NB4 (cell line): ENCODE measurements at places on chromosomes 5 and 9.

DNA sequence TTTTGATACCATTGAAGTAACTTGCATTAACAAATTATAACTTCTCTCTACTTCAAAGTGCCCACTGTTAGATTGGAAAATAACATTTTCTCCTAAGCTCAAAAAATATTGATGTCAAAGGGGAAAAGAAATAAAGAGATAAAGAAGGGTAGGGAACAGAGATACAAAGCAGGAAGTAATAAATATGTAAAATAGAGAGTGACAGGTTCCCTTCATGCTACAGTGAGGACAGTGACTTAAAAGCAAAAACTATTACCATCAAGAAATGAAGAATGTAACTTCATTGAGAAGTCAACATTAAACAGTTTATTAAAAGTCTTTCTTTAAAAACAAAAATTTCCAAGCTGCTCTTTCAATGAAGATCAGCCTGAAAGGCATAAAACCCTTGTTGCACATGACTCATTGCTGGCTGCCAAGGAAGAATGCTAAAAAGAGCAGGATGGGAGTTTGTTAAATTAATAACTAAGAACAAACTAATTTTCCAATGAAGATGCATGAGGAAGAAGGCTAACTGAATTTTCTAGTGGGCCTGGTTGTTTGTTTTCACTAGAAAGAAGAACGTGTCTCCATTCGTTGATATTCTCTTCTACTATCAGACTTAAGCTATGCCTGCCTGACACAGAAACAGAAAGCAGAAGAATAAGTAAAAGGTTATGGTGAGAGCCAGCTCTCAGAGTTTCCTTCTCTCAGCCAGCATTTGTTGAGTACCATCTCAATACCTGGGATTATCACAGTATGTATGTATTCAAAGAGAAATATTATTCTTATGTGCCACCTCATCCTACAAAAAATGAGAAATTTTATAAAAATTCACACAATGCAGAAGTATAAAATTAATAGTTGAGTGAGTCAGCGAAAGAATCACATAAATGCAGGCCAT lies 197.8 kb upstream of the NREP start:
- no peak for DNase-seq

DNA sequence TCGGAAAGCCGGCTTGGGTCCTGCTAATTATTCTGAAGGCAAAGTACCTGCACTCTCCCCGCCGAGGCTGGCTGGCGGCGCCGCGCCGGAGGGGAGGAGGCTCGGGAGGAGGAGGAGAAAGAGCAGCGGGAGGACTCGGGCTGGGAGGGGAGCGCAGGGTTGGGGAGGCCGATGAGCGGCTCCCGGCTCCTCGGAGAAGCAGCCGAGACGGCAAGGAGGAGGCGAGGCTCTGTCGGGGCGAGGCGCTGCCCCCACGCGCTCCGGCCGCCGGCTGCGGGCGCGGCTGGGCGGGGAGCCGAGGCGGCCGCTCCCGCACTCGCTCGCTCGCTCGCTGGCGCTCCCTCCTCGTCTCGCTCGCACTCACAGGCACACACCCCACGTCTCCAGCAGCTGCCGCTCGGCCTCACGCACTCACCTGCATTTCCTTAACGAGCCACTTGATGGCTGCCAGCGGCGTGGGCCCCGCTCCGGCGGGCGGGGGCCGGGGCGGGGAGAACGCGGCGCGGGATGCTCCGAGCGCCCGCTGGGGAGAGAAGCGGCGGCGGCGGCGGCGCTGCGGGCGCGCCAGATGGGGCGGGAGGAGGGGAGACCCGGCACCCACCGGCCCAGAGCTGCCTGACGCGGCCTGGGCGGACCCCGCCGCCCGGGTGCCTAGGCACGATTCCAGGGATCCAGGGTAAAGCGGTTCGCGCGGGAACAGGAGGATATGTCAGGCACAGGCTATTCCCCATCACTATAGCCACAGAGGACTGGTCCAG lies at the start of gene PTPRD:
Gene PTPRD, minus strand, starts transcription at position 362 of the 758 bp plus-strand sequence.
- no peak for DNase-seq

DNA sequence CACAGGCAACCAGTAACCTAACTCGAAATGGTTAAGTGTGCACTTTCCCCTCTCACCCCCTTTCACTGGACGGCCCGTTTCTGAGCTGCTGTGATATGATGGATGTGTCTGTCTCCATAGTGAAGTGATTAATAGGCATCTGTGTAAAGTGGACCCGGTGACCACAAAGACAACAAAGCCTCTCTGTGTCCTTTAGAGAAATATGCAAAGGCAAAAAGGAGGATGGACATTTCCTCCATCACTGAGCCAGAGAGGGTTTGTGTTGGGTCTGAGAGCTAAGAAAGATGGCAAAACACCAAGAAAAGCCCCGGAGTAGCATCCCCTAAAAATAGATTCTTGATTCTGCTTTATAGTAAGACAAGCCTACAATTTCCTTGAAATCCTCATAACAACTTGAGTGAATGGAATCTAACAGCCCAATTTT lies 120.6 kb downstream of the SEMA6A start:
- no peak for DNase-seq

DNA sequence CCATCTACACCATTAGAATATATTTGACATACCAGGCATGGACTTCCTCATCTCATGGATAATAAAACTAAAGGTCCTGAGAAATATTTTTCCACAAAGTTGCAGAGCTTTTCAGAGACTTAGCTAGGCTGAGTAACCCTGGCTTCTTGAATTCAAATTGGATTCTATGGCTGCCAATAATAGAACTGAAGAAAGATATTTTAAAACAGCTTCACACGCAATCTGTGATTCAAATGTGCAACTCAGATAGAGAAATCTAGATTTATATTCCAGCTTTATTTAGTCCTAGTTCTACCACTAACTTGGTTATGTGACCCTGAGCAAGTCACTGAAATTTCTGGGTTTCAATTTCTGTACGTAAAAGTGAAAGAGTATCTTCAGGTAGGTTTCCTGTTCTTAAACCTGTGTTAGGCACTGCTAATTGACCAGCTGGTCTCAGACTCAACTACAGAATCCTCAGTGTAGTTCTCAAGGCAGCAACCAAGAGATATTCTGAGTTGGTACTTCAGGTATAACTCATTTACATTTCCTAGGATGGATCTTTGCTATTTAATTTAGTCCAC lies 235.3 kb downstream of the GABRB2 start:
- no peak for DNase-seq

GRCh38 chr9:113011911-113012381 lies at the start of gene ZNF883:
ZNF883 (minus strand) TSS chr9:113012192.
- DNase-seq: no peak

DNA sequence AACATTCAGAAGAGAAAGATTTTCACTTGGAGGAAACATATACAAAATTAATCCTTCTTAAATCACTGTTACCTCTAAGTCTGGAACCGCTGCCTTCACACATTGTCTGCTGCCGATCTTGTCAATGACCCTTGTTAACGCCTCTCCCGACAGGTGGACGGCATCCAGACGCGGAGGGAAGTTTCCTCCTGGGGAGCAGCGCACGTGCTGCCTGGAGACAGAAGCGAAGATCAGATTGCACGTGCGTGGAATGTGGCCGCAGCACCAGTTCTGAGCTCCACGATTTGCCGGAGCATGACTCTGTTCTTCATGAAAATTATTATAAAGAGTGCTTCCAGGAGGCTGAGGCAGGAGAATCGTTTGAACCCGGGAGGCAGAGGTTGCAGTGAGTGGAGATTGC lies 183.6 kb upstream of the IRX4 start:
- DNase-seq: no peak

GRCh38 chr5:1748271-1748670 lies 51.4 kb downstream of the MRPL36 start:
- DNase-seq: no peak

DNA sequence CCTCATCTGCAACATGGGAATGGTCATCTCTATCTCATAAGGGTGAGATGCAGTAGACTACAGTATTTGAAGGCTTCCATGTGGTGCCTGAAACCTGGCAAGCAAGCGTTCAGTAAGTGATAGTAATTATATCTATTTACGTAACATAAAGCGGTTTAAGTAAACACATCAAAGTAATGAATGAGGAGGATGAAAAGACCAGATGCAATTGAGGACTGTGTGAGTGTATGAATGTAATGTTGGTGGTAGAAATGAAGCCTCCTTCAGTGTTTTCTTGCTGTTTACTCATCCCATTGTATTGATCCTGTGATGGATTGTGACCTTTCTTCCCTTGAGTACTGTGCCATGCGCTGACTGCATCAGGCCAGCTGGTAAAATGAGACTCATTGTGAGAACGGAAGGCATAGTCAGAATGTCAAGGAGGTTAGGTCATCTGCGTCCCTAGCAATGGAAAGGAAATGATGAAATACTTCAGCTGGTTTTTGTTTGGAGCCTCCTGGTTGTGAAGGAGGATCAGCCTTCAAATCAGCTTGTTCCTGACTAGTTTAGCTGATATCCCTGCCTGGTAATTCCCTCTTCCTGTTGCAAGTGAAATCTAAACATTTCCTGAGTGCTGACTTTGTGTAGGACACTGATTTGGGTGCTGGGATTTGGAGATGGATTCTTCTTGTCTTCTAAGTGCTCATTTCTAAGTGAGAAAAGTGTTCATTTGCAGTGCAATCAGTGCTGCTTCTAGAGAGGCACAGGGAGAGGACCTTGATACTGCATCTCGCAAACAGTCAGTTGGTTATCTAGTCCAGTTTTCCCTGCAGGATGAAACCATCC lies 35.6 kb downstream of the TNFSF8 start:
- peak; percentile 54 for DNase-seq

DNA sequence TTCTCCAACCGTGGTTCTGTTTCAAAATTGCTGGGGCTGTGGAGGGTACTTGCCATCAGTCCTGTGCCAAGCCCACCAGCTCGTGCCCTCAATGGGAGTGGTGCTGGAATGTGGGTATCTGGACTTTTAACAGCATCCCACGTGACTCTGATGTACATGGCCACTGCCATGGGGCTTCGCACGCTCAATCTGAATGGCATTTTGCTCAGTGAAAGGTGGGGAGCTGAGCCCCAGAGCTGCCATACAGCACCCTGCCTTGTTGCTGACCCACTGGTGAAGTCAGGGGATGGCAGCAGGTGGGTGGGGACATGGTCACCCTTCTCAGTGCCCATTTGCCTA lies 16.6 kb upstream of the SYNPO start:
- no peak for DNase-seq

- no peak for DNase-seq
These were observed 6.9 kb upstream of the OLFM1 start for GRCh38 chr9:135080286-135081263.

DNA sequence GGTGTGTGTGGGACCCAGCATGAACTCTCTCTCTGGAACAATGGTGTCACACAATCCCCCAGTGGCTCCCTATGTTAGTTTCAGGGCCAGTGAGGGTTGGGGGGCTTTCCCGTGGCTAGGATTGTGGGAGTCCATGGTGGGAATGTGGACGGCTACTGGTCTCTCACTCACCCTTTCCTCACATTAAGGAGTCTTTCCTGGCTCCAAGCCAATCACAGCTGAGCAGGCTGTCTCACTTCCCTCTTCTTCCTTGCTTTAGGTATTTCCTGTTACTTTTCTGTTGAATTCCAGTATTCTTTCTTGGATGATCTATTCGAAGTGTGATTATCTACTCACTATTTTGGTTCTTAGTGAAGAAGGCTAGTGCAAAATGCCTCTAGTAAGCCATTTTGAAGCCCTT lies 324.4 kb upstream of the MPDZ start:
- DNase-seq: no peak

- DNase-seq: no peak
These were observed 29.7 kb downstream of the PPP1R2B start for GRCh38 chr5:156879665-156880285.

GRCh38 chr5:40689438-40689837 lies 9.7 kb downstream of the PTGER4 start:
- DNase-seq: peak; percentile 88

DNA sequence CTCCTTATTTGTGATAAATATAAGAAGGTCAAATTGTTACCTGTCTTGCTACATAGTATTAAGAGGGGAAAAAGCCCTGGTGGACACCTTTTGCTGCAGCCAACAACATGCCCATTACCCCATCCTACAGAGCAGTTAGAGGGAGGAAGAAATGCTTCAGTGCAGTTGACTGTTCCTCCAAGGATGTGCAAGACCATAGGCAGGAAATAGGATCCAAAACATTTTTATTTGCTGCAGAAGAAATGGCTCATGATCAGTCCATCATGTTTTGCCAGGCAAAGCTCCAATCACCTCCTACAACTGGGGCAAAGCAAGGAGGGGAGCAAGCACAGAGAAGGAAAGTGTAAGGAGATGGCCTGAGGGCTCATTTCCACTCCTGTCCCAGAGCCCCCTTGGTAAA lies 399.1 kb upstream of the PIK3R1 start:
- no peak for DNase-seq

GRCh38 chr9:33107762-33108161 lies 31.3 kb upstream of the SMU1 start:
- no peak for DNase-seq

DNA sequence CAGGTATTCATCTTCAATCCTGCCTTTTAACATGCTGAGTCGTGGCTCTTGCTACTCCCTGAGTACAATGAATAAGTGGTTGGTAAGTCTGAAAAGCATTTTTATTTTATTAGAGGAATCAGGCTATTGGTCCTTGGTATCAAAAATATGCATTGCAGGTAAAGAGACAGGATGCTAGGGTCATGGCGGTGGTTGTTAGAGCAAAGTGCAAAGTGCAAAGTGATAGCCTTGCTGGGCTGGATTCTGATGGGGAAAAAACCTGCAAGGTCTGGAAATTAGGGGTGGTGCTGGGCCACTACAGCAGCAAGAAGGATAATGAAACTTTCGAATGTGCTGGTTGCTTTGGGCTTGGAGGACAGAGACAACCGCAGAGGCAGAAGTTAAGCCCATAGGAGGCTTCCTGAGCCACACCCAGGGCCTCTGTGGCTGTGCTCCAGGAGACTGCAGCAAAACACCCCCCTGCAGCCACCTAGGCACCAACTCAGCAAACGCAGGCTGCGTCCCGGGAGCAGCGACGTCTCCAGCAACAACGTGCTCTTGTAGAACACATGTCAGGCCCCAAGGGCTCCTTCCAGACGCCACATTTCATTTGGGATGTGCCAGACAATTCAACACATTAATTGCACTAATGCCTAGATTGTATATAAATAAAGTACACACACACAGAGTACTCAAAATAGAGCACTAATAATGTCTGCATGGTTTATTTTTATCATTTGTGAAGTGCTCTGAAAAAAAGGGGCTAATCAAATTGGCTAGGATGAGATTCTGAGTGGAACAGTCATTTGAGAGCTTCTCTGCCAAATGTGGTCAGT lies 149.8 kb upstream of the RAPGEF1 start:
- no peak for DNase-seq

DNA sequence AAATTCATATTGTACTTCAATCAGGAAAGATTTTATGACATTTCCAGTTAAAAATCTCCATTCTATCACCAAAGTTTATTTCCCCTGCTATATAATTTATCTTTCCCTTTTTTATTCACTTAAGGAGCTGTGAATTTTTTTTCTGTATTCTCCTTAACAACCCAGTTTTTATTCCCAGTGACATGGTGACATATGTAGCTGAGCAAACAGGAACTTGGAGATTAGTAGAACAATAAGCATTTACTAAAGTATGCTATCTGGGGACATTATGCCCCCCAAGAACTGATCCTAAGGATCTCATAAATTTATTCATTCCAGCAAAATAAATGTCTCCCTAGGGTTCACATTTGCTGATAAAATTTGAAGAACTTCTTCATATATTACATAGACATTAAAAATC lies 1044.0 kb upstream of the CDH6 start:
- no peak for DNase-seq

GRCh38 chr5:66675406-66675805 lies 79.2 kb downstream of the MAST4 start:
- no peak for DNase-seq
